ENCODE measurements at places on chromosomes 4 and X.
A peak's percentile ranks its signal among the peaks of the same experiment; 100 is the strongest.

DNA sequence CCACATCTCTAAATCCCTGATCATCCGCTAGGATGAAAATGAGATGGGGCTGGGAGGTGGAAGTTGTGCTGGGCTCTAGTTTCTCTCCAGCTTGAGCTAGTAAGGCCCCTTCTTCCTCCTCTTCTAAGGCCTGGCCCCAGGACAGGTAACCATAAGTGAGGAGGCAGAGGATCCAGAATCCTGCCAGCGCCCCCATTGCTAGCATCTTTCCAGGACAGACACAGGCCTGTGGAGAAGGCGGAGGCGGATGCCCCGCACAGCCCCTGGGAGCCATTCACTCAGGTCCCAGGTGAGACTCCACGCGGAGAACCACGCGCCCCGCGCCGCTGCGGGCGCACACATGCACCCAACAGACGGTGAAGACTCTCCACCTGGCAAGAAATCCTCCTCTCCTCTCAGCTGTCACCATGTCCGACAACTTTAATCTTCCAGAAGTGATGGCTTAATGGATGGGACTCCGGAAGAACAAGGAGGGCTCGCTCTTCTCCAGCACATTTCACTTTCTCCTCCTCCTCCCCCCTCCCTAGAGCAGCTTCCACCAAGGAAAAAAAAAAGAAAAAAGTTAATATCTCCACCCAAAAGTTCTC is 793 bp downstream of the ARSJ start:
- DNase-seq, result no peak

DNA sequence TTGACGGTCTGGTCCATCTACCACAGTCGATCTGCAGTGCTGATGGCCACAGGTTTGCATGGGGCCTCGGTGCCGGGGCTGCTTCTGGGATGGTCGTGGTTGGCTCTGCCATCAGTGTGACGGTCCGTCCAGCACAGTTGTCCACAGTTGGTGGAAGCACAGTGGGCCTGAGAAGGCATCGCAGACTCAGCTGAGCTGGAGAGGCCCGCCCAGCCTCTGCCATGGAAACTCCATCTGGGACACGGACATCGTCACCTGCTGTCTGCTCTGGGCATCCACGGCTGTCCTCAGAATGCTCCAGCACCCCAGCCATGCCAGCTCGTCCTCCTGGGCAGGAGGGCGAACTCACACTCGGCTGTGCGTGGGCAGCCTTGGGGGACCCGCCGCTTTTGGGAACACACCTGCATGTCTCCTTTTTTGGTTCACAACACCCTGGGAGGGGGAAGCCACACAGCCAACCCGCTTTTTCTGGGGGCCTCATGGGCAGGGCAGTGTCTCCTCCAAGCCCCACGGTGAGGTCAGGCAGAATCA is 33.0 kb downstream of the ABLIM2 start:
- no peak for DNase-seq

GRCh38 chr4:111883557-111883999 is 261.7 kb upstream of the FAM241A start:
- no peak for DNase-seq

DNA sequence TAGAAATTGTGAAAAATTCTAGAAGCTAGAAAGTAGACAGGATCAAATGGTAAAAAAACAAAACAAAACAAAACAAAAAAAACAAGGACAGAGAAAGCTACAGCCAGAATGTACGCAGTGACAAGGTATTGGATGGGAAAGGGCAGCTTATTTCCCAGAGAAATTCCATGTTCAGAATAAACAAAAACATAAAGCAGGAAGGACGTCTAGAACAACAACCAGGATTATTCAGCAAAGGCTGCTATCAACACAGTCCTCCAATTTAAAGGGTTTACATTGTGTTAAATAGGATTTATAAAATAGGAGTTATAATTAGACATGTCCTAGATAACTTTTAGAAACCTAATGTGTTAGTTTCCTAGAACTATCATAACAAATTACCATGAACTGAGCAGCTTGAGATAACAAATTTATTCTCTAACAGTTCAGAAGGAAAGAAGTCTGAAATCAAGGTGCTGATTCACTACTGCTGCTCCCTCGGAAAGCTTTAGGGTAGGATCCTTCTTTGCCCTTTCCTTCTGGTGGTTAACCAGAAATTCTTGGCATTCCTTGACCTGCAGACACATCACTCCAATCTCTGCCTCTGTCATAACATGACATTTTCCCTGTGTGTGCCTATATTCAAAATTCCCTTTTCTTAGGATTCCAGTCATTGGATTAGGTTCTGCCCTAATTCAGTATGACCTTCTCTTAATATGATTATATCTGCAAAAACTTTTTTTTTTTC is 175.6 kb downstream of the SNCA start:
- peak; percentile 45 for DNase-seq

GRCh38 chr4:120809518-120809917 is 113.0 kb downstream of the PRDM5 start:
- no peak for DNase-seq

GRCh38 chr4:13515268-13515667 is 29.0 kb downstream of the NKX3-2 start:
- DNase-seq, result no peak

- no peak for DNase-seq
These were observed 28.1 kb downstream of the SLC16A2 start for GRCh38 chrX:74449322-74449936.

DNA sequence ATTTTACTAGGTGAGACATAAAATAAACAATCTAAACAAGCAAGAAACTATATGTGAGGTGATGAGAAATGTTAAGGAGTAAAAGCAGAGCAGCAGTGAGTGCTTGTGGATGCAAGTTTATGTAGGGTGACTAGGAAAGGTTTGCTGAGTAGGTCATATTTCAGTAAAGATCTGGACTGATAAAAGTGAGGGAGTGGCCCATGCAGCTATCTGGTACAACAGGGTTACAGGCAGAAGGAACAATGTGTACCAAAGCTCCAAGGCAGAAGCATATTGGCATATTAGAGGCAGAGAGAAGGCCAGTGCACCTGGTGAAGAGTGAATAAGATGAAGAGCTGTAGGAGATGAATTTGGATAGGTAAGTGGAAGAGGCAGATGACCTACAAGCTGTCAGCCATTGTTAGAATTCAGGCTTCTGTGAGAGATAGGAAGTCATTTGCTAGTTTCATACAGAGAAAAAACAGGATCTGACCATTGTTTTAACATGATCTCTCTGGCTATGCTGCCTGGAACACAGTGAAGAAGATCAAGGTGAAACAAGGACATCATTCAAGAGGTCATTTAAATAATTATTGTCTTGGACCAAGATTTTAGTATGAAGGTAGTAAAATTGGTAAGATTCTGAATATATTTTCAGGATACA is 274.6 kb downstream of the ANKRD50 start:
- no peak for DNase-seq

DNA sequence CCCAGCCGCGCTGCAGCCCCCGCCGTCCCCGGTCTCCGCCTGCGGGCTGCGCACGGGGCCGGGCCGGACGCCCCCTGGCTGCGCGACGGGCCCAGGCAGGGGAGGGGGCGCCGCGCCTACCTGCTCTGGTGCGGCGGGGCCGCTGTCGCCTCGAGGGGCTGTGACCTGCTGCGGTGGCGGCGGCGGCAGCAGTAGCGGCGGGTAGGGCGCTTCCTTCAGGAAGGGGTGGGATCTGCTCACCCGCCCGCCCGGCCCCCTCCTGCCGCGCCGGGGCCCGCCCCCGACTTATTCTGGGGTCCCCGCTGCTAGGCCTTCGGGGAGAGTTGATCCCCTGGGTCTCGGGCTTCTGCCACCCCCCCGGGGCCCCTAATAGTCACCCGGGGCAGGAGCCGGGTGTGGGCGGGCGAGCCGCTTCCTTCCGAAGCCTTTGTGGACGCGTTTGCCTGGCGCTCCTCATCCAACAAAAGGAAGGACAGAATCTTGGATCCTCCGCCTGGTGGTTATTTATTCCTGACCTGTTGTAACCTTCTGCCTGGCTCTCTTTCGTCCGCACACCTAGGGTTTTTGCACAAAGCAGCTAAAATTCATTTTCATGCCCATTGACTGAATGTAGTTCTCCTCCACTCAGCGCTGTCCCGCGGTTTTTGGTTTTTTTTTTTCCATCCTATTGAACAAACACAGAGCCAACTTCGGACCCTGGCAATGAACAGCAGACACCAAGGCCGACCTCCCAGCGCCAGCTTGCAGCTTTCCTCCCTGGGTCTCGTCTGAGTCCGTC is at the start of gene TMEM150C:
Gene TMEM150C (minus strand): TSS at position 203 of the 778 bp plus-strand sequence. CDS start 57,331 bp downstream, outside the sequence.
- DNase-seq, result peak; percentile 1

DNA sequence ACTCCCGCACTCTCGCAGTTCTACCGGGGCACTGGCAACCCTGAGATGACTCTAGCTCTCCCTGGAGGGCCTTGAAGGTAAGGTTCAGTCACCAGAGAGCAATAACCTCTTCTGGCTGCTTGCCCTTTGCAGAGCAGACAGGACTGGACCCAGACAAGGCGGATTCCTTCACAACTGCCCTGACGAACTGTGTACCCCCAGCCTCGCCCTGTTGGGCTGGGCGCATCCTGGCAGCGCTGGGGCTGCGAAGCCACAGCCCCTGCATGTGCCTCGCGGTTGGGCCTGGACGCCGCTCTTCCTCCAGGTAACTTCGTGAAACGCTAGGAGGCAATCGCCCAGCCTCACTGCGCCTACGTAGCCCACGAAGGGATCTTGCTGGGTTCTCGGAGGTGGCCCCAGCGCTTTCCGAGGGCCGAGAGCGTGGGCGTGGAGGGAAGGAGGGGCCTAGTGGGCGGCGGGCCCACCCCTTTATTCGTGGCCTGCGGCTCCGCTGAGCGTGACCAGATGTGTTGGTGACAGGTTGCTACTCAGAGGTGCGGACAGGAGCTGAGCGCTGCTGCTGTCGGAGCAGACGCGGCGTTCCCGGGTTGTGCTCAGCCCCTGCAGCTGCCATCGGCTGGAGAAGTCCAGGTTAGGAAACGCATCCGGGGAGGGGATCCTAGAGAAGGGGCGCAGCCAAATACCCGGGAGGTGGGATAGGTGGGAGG is 1.9 kb upstream of the MAMLD1 start:
- no peak for DNase-seq

GRCh38 chrX:86014421-86014820 is 32.9 kb downstream of the CHM start:
- no peak for DNase-seq

DNA sequence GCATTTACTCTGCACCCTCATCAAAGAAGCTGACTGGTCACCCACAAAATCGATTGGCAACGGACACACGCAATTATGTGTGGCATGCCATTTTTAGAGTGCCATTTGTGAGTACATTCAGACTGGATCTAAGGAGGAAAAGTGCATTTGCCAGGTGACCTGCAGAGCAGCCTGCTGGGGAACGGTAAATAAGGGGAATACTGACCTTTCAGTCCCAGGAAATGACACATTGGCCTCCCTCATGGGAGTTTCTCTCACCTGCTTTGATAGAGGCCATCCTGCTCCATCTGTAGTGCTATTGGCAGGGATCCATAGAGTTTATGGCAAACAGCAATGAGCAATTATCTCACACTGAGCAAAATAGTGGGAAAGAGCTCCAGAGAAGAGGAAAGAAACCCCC is 127.8 kb downstream of the DDX53 start:
- no peak for DNase-seq

GRCh38 chrX:149877157-149877556 is 3.8 kb upstream of the MAGEA8 start:
- DNase-seq, result no peak

DNA sequence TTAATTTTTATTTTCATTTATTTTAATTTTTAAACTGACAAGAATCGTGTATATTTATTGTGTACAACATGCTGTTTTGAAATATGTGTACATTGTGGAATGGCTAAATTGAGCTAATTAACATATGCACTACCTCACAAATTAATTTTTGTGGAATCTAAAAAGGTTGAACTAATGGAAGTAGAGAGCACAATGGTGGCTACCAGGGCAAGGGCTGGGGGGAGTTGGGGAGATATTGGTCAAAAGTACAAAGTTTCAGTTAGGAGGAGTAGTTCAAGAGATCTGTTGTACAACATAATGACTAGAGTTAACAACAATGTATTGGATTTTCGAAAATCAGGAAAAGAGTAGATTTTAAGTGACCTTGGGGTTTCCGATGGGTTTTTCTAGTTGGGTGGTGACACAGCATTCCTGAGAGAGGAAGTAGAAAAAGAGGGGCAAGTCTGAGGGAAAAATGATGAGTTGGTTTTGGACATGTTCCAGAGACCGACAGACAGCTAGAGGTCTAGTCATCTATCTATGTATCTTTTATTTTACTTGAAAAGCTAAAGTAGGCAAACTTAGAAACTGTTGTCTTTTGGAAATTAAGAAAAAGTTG is 23.2 kb downstream of the APOO start:
- DNase-seq, result no peak

DNA sequence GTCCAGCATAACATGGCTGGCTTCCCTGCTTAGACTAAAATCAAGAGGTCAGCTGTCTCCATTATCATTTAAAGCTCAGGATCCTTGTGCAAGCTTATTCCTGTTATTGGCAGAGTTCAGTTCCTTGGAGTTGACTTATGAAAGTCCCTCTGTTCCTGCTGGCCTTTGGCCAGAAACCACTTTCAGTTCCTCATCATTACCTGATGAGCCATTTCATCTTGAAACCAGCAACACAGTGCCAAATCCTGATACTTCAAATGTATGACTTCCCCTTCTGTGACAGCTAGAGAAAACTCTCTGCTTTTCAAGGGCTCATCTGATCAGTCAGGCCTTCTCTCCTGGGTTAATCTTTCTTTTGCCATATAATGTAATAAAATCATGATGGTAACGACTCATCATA is 110.6 kb upstream of the FSTL5 start:
- no peak for DNase-seq

DNA sequence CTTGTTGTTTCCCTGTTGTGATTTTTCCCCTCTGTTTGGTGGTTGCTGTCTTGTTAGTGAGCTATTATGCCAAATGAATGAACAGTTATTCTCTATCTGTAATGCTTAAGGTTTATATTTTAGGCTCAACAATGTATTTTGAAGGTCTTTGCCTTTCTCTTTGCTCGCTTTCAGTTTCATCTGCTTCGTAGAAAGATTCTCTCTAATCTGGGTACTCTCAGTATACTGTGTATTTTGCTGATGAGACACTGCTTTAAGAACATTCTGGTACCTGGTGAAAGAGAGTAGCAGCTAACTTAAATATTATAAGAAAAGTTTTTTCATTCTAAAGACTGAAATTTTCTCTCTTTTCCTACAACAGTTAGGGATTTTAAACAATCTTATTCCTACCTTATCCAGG is 1274.7 kb upstream of the PABPC4L start:
- no peak for DNase-seq

DNA sequence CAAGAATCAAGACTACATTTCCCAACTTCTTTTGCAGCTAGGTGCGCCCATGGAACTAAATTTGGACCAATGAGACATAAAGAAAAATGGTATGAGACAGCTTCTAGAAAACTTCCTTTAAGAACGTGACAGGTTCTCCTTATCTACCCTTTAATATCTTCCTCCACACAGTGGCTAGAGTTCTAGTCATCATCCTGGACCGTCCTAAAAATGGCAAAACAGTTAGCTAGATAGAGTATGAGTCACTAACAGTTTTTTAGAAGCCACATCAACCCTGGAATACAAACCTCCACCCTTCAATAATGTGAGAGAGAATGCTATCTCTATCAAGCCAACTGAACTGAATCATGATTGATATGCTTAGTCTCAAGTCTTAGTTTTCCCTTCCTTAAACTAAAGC is 267.9 kb upstream of the SLC7A11 start:
- no peak for DNase-seq

- no peak for DNase-seq
These were observed 38.5 kb downstream of the SMAD1 start for GRCh38 chr4:145520172-145520571.

Measured in NCI-H460 (cell line).